ENCODE measurements at places on chromosomes 3 and 15.

GRCh38 chr3:72144773-72145505, 360.0 kb upstream of the PROK2 start:
- no peak for DNase-seq

- no peak for DNase-seq
Measured at GRCh38 chr3:169666076-169666375, 2.5 kb upstream of the MECOM start.

DNA sequence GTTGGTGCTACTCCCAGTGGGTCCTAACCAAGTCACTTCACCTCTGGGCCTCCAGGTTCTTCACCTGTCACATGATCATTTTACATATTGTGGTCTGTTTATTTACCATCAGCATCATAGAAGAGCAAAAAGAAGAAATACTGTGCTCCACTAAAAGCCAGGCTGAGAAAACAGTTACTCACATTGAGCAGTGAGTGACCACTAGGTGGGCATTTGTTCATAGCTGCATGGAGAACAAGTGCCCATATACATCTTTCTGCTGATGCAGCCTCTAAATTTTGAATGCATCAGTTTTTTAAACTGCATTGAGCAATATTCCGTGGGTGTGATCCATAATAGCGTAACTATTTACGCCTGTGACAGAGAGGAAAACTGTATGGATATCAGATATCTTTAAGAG, 76.2 kb downstream of the DCUN1D1 start:
- no peak for DNase-seq

DNA sequence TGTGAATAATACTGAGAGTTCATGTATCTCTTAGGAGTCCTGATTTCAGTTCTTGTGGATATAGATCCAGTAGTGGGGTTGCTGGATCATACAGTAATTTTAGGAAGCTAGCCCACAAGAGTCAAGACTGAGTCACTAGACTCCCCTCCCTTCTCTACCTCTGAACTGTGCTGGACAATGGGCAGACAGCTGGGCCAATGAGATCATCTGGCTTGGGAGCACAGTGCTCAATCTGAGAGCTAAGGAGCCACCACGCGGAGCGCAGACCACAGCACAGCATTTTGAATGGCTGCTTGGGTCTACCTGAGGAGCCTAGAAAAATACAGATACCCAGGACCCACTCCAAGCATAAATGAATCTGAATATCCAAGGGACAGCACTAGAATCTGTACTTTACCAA, 32.5 kb downstream of the WNT5A start:
- DNase-seq: peak; percentile 34

DNA sequence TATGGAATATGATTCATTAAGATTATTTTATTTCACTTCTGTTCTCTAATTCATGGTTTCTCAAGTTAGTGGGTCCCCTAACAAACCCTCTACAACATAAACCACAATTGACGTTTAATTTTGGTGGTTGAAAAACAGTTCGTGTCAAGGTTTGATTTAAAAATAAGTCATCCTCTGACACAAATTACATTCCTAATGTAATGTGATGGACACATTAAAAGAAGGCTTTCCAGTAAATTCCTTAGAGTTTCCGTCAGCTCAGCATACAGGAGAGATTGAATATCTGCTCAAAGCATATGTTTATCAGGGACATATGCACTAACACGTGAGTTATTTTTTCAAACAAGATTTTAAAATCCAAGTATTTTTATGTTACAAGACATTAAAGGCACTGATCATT, 626.5 kb upstream of the ADAMTS9 start:
- peak; percentile 72 for DNase-seq

GRCh38 chr15:66477011-66477410, 20.6 kb downstream of the SNAPC5 start:
- no peak for DNase-seq

DNA sequence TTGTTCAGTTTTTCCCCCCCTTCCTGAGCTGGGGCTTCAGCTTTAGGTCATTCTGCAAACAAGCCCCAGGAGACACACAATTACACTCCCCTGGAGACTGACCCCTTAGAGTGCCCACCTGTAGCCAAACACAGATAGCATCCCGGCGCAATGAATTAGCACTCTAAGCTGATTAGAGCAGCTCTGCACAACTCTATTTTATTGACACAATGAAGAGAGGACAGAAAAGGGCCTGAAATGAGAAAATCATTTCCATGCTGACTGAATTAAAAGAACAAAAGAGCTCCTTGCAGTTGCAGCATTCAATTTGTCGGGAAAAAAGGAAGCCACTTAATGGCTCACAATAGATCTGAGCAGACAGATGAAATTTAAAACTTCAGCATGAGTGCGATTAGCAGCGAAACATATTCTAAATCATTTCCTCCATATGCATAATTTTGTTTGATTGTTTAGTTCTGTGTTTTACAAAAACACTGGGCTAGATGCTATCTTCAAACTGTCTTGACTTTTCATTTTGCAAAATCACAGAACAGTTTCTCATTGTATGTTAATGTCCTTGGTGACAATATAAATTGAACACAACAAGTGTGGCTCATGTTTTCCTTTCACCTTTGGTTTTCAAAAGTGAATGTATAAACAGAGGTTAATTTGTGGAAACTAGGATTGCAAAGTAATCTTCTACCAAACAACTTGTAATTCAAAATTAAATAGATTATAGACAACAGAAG, 308.6 kb downstream of the MECOM start:
- no peak for DNase-seq

- no peak for DNase-seq
Measured at GRCh38 chr15:75696311-75696720, 16.3 kb downstream of the CSPG4 start.

GRCh38 chr3:133893683-133894352, 1.9 kb downstream of the RAB6B start:
- DNase-seq: no peak

DNA sequence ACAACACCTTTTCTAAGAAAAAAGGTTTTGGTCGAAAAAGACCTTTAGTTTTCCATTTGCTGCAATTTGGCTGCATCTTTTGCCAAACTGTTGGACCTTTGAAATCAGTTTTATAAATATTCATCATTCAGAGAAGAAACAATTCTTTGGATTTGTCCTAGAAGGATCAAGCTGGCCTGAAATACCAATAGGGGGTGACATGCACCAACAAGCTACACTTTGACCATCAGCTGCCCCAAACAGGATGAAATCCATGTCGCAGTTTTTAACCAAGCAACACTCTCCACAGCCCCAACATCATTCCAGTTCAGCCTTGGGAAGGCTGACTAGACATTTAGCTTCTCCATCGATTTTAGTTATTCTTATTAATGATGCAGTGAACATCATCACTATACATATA, 9.8 kb downstream of the RPL15 start:
- DNase-seq: no peak

DNA sequence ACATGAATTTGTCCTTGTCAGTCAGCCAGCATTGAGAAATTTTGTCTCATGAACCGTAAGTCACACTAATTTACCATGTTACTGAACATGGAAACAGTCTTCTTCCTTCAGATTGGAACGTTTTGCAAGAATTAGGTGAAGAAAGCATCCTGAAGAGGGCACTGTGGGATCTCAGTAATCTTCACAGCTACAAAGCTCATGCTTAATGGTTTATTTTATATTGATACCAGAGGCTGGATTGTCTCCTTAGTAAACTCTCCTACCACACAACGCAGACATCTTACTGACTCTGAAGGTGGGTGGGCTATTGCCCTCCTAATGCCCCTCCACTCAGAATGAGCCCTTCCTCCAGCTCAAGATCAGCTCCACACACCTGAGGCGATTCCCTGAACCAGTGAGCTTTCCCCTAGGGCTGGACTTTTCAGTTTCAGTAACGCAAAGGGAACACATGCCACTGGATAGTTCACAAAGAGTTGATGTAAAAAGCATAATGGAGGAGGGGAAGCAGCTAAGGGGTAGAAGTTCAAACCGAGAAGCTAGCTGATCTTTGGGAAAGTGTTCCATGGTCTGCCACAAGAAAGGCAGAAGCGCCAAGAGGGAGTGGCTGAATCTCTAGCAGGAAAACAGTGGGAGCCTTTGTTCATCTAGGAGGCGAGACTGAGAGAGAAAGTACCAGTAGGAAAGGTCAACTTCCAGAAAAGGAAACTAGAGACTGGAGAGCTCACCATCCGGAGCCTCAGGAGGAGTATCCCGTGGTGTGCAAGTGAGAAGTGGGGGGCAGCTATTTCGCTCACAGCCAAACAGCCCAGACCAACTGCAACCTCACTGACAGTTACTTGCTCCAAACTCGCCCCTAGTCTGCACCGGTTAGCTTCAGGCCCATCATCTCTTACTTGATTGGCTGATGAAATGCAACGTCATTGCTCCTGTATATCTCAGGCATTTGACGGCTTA, at the start of gene SLC9C1:
Gene SLC9C1 (minus strand): TSS at position 849 of the 954 bp plus-strand sequence. CDS start 7,425 bp downstream, outside the sequence.
- peak; percentile 75 for DNase-seq

DNA sequence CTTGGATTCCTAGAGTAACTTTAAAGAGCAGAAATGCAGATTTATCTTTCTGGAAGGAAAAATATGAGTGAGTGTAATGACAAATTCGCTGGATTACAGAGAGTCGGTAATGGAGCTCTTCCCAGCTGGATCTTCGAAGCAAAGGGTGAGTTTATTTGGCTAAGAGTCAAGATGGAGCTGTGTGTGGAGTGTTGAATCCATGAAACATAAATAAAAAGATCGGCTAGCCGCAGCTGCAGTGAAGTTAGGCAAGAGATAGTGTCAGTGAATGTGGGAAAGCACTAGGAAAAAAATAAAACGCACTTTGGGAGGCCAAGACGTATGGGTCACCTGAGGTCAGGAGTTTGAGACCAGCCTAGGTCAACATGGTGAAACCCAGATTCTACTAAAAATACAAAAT, 10.3 kb downstream of the NAALADL2 start:
- DNase-seq: peak; percentile 33

DNA sequence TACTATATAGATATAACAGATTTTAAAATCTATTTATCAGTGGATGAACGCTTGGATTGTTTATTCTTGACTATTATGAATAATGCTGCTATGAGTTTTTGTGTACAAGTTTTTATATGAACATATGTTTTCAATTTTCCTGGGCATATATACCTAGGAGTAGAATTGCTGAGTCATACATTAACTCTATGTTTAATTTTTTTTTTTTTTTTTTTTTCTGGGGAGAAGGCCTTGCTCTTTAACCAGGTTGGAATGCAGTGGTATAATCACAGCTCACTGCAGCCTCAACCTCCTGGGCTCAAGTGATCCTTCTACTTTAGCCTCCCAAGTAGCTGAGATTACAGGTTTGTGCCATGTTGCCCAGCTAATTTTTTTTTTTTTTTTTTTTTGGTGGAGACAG, 9.1 kb downstream of the CIDEC start:
- peak; percentile 85 for DNase-seq

DNA sequence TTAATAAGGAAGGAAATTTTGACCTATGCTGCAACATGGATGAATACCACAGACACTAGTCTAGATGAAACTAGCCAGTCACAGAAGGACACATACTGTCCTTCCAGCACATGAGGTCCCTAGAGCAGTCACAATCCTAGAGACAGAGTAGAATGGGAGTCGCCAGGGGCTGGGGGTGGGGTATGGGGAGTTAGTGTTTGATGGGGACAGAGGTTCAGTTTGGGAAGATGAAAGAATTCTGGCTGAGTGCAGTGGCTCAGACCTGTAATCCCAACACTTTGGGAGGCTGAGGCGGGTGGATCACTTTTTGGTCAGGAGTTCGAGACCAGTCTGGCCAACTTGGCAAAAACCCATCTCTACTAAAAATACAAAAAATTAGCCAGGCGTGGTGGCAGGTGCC, 99.2 kb downstream of the TPRA1 start:
- no peak for DNase-seq

GRCh38 chr3:45762647-45763302, 33.6 kb downstream of the SLC6A20 start:
- DNase-seq: no peak

GRCh38 chr15:100663086-100663914, 60.9 kb downstream of the ASB7 start:
- peak; percentile 40 for DNase-seq

DNA sequence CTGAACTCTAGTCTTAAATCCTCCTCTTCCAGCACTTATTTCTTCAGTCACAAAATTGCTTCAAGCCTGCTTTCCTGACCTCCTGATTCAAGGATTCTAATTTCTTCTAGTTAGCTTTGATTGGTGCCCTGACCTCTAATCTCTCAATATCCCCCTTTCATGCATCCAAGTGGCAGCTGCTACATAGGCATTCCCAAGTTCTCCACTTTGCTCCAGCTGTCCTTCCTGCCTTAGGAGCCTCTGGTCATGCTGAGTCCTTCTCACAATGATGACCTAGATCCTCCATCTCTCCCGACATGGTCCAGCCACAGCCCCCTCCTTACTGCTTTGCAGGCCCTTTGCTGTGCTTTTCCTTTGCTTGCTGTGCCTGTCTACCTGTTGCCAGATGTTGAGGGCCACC, 347.8 kb upstream of the C2CD4B start:
- no peak for DNase-seq

DNA sequence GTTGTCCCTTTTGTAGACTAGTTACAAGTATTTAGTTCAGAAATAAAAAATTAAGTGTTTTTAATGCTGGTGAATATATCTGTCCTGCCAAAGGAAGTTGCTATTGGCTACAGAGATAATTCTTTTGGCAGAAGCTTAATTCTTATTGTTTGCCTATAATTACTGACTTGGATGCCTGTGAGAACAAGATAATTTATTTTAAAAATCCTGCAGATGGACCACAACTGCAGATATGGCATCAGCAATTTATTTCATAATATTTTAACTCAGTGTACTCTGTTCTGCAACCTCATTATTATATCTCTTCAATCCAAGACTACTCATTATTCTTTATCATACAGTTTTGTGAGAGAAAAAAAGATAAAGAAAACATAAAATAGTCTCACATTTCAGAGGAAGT, 789.8 kb downstream of the NAALADL2 start:
- DNase-seq: no peak

DNA sequence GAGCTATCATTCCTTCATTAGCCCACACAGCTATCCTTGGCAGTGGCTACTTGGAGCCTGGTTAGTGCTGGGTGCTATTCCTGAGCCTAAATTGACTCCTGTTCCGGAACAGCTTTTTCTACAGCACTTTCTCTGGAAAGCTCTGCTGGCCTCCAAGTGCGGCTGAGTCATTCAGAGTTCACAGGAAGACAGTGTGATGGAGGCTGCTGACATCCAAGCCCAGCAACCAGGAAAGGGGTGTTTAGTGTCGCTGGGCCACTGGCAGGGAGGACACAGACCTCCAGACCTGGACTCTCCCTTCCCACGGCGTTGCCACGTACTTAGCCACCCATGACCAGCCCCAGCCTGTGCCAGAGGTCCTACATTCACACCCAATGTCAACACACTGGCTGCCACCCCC, 28.7 kb downstream of the CACNA2D2 start:
- peak; percentile 26 for DNase-seq

GRCh38 chr3:3772920-3773319, 26.3 kb upstream of the LRRN1 start:
- no peak for DNase-seq

- DNase-seq: no peak
Measured at GRCh38 chr3:131386429-131387165, 5.0 kb downstream of the NUDT16 start.

DNA sequence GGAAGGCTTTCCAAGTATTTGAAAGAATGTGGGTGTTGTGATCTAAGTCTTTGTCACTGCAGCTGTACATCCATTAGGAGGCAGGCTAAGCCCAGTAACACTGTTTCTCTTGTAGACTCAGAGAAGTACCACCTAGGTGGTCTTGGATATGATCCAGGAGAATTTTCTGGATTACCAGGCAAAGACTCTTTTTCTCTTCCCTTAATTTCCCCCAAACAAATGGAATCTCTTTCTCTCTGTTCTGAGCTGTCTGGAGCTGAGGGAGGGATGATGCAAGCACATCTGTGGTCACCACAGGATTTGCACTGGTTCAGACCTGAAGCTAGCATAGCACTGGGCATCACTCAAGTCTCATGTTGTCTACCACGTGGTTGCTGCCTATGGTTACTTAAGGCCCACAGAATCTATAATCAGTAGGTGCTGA, 227.6 kb downstream of the NECTIN3 start:
- peak; percentile 85 for DNase-seq

All from fibroblast of upper back skin (primary cell).